ENCODE measurements at places on chromosomes 7 and 10.

GRCh38 chr10:83987216-83987615 is 152.1 kb upstream of the GHITM start:
- peaks cover 11% of the 10 kb centered on the region for H3K27me3 ChIP-seq
- no peaks in the 10 kb centered on the region for H3K36me3 ChIP-seq
- H3K27ac ChIP-seq: no peak overlapping the region
- peaks cover 37% of the 10 kb centered on the region for H3K4me1 ChIP-seq

- H3K27me3 ChIP-seq: peaks cover 8% of the 10 kb centered on the region
- no peaks in the 10 kb centered on the region for H3K36me3 ChIP-seq
- no peak overlapping the region for H3K27ac ChIP-seq
These were observed 356.4 kb downstream of the GALNT17 start for GRCh38 chr7:71488308-71488707.

DNA sequence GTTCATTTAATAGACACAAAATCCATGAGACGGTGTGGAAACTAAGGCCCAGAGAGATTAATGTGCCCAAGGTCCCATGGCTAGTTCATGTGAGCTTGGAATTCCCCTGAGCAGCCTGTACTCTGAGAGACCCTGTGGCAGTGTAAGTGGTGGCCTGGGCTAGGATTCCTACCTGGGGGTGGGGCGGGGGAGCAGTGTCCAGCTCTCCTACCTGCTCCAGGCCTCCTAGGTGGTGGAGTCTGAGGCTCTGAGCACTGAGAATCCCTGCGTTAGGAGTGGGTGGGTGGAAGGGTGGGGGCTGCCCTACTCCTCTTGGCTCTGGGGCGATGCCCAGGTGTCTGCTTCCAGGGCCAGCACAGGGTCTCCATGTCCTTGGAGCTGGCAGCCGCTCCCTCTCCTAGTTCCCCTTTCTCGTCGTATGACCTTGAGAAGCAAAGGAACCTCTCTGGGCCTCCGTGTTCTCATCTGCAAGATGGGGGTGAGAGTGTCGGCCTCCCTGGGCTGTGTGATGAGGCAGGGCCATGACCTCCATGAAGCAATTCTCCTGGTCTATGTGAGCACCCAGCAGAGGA is 2.5 kb downstream of the SNCG start:
- peaks cover 65% of the 10 kb centered on the region for H3K4me1 ChIP-seq
- H3K27me3 ChIP-seq: no peaks in the 10 kb centered on the region
- H3K27ac ChIP-seq: no peak overlapping the region

- no peak overlapping the region for H3K27ac ChIP-seq
- no peak for DNase-seq
- H3K4me1 ChIP-seq: peaks cover 5% of the 10 kb centered on the region
- H3K36me3 ChIP-seq: peaks cover 51% of the 10 kb centered on the region
These were observed 81.8 kb downstream of the JMJD1C start for GRCh38 chr10:63384001-63384400.
